ENCODE measurements at places on chromosomes 7 and 10.

- no peak for DNase-seq
Observed at GRCh38 chr10:130233035-130233360, 96.8 kb downstream of the GLRX3 start.

GRCh38 chr7:29623973-29624372 lies 60.3 kb downstream of the PRR15 start:
- DNase-seq: no peak

GRCh38 chr7:474605-475424 lies 44.8 kb downstream of the PDGFA start:
- no peak for DNase-seq

DNA sequence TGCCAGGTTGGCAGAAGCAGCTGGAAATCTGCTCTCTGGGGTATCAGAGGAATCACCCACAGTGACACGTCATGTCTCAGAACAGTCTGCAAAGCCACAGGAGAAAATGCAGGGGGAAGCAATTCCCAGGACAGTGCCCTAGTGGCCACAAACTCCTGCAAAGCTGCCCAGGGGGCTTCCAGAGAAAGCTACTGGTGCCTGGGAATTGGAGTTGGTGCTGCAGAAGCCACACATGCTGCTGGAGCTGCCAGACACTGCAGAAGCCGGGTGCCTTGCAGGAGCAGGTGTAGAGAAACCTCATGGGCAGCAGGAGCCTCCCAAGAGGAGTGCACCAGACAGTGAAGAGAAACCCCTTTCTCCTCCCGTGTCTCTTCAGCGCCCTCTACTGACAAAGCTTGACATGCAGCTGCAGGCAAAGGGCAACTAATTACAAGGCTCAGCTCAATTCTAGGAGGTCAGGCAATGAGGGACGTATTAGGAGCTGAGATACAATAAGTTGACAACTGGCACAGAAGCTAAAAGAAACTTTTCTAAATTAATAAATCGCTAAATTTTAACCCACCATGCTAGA lies 30.2 kb upstream of the NUB1 start:
- DNase-seq: no peak

GRCh38 chr7:148621563-148621962 lies 31.0 kb downstream of the C7orf33 start:
- DNase-seq: no peak

- no peak for DNase-seq
Observed at GRCh38 chr7:102979670-102980069, 66.9 kb downstream of the LRRC17 start.

GRCh38 chr10:62582101-62582705 lies 208.0 kb downstream of the ZNF365 start:
- no peak for DNase-seq

DNA sequence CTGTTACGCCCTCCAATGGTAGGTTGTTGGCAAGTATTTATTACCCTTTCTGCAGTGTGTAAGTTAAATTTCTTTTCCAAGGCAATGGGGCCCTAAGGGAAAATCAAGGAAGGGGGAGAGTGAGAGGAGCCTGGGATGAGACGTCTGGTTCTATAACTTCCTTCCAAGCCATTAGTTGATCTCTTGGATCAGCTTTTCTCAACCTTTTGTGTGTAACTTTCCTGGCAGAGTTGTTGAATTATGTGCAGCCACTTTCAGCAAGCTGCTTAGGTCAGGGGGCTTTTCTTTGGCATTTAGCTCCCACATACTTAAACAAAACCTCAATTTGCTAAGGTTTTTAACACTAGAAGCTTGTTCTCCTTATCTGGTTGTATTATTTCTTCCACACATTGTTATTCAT lies 127.1 kb downstream of the NXPH1 start:
- DNase-seq: no peak

DNA sequence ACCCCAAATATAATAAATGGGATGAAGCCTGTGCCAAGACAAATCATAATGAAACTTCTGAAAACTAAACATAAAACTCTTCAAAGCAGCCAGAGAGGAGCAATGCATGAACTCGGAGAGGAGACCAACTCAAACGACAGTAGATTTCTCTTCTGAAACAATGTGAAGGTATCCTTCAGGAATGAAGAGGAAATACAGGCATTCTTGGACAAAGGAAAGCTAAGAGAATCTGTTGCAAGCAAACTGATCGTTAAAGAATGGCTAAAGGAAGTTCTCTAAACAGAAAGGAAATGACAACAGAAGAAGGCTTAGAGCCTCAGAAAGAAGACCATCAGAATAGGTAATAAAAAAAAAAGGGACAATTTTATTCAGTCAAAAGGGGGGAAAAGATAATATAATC lies 6.6 kb downstream of the GNA12 start:
- no peak for DNase-seq

DNA sequence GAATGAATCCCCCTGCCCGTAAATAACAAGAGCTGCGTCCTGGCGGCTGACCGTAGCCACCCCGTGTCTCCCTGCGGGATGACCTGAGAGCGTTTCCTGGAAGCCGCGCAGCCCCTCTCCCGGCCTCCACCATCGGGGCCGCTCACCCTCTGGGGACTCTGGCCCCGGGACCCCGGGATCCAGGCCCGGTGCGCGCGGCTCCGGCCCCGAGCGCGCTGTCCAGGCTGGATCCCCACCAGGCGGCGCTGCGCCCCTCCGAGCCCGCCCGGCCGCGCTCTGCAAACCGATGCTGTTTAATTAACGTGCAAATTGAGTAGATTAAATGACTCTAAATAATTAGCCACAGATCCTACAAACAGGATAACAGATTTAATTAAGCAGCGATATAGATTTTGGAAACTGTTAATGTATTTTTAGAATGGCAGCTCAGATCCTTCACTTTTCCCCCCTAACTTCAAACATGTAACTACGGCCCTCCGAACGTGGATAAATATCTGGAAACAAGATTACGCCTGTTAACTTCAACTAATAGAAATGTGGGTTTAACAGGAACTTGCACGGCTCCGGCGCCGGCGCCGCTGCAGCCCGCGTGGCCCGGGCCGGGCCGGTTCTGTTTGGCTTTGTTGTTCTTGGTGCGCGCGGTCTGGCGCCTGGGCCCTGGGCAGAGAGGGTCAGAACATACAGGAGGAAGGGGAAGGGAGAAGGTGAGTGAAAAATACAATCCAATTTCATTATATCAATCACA lies 7.1 kb upstream of the UNCX start:
- DNase-seq: no peak

DNA sequence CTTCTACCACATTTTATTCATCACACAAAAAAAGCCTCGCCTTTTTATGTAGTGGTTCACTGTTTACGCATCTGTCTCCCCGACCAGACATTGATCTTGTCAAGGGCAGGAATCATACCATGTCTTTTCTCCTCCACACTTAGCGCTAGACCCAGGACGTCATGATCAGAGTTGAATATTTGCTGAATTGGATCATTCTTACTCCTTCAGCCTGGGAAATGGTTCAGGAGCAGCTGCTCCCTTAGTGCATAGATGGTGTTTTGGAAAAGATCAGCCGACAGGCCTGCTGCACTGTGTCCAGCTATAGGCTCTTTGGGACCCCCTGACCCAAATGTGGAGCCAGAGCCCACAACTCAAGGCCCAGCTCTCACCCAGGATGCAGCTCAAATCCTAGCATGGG lies 249.1 kb upstream of the TMEM72 start:
- DNase-seq: no peak

DNA sequence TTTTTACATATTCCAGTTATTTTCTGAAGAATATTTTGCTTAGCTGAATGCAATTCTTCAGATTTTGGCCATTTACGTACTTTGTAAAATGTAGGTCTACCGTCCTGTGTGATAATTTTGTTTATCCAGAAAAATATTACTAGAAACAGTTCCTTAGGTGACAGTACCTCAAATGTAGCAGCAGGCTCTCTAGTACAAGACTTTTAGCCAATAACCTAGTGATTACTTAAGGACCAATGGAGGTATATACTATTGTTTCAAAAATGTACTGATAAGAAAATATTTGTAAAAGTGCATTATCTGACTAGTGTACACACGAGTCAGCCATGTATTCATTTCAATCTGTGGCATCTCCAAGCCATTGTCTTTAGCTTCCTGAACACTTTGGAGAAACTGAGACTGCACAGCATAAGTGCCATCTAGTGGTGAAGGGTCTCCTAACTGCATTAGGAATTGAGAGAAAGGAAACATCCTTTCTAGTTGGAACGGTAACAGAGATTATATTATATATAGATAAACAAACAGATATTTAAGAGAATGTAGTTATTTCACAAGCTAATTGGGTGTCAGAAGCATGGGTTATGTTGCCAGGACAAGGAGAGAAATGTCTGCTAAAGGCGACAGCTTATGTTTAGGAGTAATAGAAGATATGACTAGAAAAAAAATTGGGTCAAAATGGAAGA lies 23.7 kb downstream of the RTKN2 start:
- DNase-seq: no peak

DNA sequence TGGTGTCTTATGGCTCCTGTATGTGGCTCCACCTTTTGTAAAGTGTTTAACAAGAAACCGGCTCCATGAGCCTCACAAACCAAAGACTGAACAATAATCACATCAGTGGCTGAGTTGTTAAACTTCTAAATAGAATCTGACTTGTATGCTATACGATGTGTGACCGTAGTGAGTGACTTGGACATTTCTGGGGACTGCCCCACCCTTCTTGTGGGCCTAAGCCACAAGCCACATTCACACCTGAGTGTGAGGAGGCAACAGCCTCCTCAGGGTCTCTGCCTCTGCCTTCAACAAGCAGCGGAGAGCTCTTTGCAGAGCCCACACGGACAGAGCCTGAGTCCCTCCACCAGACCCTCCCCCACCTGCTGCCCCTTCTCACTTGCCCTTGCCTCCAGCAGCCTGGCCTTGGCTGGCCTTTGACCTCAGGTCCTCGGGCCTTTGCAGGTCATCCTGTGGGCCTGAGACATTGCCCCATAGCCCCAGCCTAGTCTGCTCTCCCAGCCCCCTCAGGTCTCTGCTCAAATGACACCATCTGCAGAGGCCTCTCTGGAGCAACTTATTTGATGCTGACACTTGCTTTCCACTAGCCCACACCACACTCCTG lies 156.8 kb upstream of the TNS3 start:
- no peak for DNase-seq

GRCh38 chr10:72727130-72727529 lies 35.2 kb downstream of the MCU start:
- DNase-seq: no peak

DNA sequence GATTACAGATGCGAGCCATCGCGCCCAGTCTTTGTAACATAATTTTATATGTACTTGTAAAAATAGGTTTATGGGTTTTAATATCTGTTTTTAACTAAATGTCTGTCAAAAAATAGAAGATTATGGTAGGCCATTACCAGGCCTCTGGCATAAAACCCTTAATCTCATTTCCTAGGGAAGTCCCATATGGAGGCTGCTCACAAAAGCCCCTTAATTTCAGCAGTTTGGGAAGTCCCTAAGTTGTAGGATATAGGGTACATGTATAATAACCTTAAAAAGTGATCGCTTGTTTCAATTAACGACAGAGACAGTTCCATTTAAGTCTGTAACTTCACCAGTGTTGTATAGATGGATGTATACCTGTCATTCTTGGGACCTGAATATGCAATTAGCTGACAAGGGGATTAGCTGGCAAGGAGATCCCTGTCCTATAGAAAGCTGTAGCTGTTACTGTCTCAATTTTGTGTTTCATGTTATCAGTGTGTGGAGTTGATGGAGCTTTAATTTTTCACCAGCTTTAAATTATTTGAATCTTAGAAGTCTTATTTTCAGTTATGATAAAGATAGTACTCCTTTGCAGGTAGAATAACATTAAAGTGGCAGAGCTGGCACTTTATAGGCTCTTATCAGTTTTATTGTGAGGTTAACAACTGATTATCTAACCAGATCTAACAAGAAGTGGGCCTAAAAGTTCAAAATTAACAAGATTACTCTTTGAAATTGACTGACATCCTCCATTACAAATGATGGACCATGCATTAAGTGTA lies 10.5 kb downstream of the TRIM24 start:
- no peak for DNase-seq
